ENCODE measurements at places on chromosomes 11 and 22. TPM values are rescaled to one million over a fixed set of nuclear protein-coding genes. Genes with fewer than 3 reads are reported as not detected.

OR52K2 gene
- not detected for total RNA-seq

SLC15A3 gene
- 10.5 TPM for total RNA-seq

LARGE2 gene
- 2.7 TPM for total RNA-seq

ALDH3B1 gene
- 0.34 TPM for total RNA-seq

OR51B4 gene
- not detected for total RNA-seq

- no peak for DNase-seq
Measured at GRCh38 chr22:37109242-37109917, at the start of gene TMPRSS6. TMPRSS6 (minus strand) TSS chr22:37109713; CDS start chr22:37103417, 6,296 bp downstream.

DNA sequence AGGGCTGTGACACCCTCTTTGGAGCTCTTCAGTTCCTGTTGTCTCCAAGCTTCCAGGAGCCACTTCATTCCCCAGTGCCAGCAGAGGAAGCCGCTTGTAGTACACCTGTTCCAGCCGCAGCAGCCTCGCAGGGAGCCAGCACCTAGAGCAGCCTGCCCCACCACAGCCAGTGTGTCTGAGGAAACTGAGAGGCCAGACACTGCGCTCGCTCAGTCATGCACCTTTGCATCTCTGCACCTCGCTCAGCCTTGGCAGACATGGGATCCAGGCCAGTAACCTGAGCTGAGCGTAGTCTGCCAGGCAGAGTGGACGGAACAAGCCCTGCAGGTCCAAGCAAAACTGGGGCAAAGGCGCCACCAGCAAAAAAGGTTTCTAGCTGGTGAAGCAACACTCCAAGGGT is 1072.1 kb downstream of the JRKL start:
- DNase-seq = no peak

DNA sequence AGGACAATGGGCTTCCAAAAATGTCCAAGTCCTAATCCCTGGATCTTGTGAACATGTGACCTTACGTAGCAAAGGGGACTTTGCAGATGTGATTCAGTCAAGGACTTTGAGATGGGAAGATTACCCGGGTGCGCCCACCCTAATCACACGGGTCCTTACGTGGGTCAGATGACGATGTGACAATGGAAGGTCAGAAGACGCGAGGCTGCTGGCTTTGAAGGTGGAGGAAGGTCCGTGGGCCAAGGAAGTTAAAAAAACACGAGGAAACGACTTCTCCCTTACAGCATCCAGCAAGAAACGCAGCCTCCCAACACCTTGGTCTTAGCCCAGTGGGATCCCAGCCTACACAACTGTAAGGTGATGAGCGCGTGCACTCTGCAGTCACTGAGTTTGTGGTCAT is 860.1 kb downstream of the TBC1D22A start:
- DNase-seq = no peak

GRCh38 chr11:18527512-18527911 is 770 bp upstream of the TSG101 start:
- no peak for DNase-seq

GRCh38 chr22:42805998-42806830 is 50.9 kb downstream of the ARFGAP3 start:
- no peak for DNase-seq

- no peak for DNase-seq
Measured at GRCh38 chr11:13880634-13881033, 81.9 kb upstream of the SPON1 start.

DNA sequence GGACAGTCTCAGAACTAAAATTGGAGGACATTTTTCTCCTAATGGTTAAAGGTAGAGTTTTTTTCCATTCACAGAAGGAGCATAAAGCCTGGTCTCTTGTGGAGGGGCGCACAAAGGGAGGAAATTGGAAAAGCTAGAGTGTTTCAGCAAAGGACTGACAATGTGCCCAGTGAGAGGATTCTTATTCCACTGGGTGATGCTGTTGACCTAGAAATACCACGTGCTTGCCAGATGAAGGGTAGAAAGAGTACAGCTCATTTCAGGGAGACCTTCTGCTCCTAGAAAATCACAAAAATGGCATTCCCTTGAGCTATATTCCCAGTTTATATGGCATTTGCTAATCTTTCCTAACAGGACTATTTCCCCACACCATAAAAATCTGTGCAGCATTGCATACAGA is 21.1 kb downstream of the MS4A6E start:
- no peak for DNase-seq

DNA sequence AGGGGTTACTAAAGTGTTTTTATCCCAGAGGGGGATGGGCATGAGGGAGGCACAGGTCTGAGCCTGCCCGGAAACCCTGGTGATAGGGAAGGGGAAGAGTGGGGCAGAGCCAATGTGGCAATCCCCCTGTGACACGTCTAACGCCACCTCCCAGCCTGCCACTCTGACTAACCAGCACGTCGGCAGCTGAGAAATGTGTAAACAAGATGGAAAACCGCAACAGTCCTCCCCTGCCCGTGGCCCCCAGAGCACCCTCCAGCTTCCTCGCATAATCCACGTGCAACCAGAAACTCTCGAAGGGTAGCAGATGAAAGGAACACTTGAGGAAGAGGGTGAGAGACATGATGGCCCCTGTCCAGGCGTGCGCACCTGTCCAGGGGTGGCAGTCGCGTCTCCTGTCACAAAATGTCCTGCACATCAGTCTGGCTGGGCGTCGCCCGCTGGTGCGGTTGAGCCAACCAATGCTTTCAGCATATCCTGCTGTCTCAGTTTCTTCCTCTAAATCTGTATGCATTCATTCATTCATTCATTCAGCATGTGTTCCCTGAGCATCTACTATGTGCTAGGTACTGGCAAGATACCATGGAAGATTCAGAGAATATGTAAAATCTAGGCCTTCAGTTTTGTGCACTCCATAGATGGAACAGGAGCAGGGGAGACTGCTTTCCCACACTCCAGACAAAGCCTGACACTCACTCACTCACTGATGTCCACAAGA is 4.5 kb downstream of the TMPRSS4 start:
- DNase-seq = no peak

DNA sequence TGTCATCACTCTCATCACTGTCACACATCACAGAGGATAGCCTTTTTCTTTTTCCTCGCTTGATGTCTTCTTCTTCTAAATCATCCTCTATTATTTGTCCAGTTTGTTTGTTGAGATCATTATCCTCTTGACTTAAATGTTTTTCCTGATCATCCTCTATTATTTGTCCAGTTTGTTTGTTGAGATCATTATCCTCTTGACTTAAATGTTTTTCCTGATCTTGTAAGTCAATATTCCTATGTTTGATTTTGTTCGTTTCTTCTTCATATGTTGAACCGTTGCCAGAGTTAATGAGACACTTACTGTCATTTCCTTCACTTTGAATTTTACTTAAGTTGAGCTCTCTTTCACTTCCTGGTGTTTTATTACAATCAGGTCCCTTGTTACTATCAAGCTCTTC is 5.6 kb downstream of the CCDC82 start:
- DNase-seq = no peak

- no peak for DNase-seq
Measured at GRCh38 chr11:88569342-88569741, 231.8 kb upstream of the CTSC start.

GRCh38 chr11:79330651-79331050 is 110.2 kb downstream of the TENM4 start:
- DNase-seq = no peak

DNA sequence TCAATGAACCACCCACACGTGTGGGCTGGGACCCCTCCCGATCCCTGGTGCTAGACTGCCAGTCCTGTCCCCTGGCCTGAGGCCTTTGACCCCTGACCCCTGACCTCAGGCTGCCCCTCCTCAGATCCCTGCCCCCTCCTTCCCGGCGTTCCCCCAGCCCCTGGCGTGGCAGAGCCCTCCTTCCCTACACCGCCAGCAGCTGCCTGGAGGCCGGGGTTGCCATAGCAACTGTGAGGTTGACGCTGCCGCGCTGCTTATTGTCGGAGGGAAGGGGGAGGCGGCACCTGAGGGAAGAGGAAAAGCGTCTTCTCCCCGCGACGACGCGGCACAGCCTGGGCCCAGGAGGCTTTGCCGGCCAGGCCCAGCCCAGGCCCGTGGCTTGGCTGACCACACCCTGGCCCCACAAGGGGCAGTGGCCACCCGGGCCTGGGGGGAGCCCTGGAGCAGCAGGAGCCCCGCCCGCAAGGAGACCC is 32.6 kb downstream of the SHANK3 start:
- DNase-seq = no peak

GRCh38 chr11:47714554-47715081 is 551 bp downstream of the AGBL2 start:
- DNase-seq = peak; percentile 3

Data from CD4-positive, alpha-beta T cell (primary cell).